ENCODE measurements at places on chromosomes 12 and 14. TPM values are rescaled to one million over a fixed set of nuclear protein-coding genes. Genes with fewer than 3 reads are reported as not detected.

Gene ANAPC5
- 174 TPM for total RNA-seq

Gene FAR2
- 8.5 TPM for total RNA-seq

Gene STAC3
- 0.27 TPM for total RNA-seq

Gene CCDC38
- not detected for total RNA-seq

DNA sequence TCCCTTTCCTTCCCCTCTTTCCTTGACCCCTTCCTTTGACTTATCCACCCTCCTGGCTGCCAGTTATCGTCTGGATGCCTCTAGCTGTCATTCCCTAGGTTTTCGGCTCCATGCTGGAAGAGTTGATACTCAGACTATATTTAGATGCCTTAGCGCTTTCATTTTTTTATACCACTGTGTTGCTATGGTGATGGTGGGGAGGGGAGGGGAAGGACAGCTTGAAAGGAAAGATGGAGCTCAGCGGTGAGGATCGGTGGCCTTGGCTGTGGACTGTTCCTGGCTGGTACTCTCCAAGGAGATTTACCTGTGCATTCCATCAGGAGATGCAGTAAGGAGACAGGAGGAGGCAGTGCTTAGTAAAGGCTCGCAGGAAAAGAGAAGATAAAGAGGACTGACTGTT, 108.7 kb downstream of the SLC8A3 start:
- no peaks in the 10 kb centered on the region for H3K4me1 ChIP-seq
- no peaks in the 10 kb centered on the region for H3K27me3 ChIP-seq
- no peaks in the 10 kb centered on the region for H3K36me3 ChIP-seq
- no peak overlapping the region for H3K27ac ChIP-seq
- no peak overlapping the region for H3K4me3 ChIP-seq
- no peak for DNase-seq

DNA sequence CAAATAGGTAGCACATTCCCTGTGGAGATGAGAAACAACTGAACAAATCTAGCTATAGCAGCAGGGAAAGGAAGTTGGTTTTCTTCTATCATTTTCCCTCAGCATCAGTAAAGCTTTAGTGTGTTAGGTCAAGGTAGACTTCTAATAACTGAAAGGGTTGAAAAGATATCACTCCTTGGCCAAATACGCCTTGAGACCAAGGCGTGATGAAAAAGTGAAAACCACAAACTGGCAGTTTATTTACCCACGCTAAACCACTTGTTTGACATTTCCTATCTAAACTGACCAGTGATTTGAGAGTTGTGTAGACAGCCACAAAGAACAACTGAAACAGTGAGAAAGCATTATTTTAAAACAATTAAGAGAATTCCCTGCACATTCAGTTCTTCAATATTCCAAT, 99.6 kb upstream of the SOX5 start:
- H3K4me3 ChIP-seq, result no peak overlapping the region
- H3K4me1 ChIP-seq, result peaks cover 32% of the 10 kb centered on the region
- H3K27me3 ChIP-seq, result no peaks in the 10 kb centered on the region
- no peak overlapping the region for H3K27ac ChIP-seq
- no peaks in the 10 kb centered on the region for H3K36me3 ChIP-seq

GRCh38 chr12:3747543-3747942, 5.4 kb downstream of the CRACR2A start:
- H3K27ac ChIP-seq, result no peak overlapping the region
- no peaks in the 10 kb centered on the region for H3K4me1 ChIP-seq
- H3K36me3 ChIP-seq, result no peaks in the 10 kb centered on the region
- H3K4me3 ChIP-seq, result no peak overlapping the region

DNA sequence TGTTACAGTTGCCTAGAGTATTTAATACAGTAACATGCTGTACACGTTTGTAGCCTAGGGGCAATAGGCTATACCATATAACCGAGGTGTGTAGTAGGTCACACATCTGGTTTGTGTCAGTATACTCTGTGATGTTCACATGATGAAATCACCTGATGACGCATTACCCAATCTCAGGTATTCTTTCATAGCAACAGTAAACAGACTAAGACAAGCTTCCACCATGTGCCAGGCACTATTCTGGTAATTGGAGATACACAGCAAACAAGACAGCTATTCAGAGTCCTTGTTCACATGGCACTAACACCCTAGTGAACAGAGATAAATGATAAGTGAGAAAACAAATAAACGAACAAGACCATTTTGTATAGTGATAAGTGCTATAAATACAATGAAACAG, 3.8 kb upstream of the PDE3A start:
- no peaks in the 10 kb centered on the region for H3K27me3 ChIP-seq
- no peaks in the 10 kb centered on the region for H3K36me3 ChIP-seq
- DNase-seq, result no peak
- peaks cover 4% of the 10 kb centered on the region for H3K4me1 ChIP-seq

DNA sequence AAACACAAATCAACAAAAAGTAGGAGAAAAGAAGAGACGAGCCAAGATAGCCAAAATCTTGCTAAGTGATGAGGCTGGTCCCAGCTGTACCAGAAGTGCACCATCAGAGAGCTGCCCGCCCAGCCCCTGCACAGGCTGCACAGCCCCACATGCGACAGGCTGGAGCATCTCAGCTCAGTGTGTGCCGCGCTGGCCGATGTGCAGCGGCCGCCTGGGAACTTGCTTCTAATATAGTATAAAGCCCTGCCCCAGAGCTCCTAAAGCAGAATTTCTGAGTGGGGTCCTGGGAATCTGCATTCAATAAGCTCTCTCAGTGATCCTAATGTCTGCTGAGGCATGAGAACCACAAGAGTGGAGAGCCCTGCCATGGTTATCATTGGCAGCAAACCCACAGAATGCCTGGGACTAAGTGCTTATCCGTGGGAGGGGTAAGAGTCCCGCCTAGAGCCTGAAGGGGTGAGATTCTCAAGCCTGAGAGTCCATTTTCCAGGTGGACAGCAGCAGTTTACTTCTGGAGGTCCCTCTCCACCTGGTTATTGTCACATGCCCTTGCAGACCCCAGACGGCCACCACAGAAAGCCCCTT, 171.6 kb downstream of the DPF3 start:
- H3K27ac ChIP-seq, result no peak overlapping the region
- no peaks in the 10 kb centered on the region for H3K36me3 ChIP-seq
- no peak for DNase-seq

GRCh38 chr12:124517260-124518050, 50.0 kb downstream of the NCOR2 start:
- peak overlapping the region; percentile 97 for H3K27ac ChIP-seq
- no peaks in the 10 kb centered on the region for H3K36me3 ChIP-seq
- peak; percentile 52 for DNase-seq
- peaks cover 49% of the 10 kb centered on the region for H3K4me1 ChIP-seq

- peak; percentile 19 for DNase-seq
- peaks cover 14% of the 10 kb centered on the region for H3K4me1 ChIP-seq
- no peaks in the 10 kb centered on the region for H3K27me3 ChIP-seq
- H3K36me3 ChIP-seq, result no peaks in the 10 kb centered on the region
- no peak overlapping the region for H3K27ac ChIP-seq
These were observed 74.0 kb upstream of the MDM1 start for GRCh38 chr12:68406134-68406576.

DNA sequence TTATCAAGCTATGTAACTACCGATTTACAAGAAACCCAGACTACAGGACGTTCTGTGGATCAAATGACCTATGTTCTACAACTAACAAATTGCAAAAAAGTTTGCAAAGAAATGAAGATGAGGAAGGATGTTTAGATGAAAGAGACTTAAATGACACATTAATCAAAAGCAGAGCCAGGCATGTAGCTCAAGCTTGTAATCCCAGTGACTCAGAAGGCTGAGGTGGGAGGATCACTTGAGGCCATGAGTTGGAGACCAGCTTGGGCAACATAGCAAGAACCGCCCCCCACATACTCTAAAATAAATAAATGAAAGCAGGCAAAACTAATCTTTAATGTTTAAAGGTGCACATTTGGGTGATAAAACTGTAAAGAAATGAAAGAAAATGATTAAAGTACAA, 331.9 kb downstream of the BTG1 start:
- H3K4me1 ChIP-seq, result no peaks in the 10 kb centered on the region
- no peak overlapping the region for H3K4me3 ChIP-seq
- H3K27ac ChIP-seq, result no peak overlapping the region
- H3K36me3 ChIP-seq, result no peaks in the 10 kb centered on the region

- H3K27ac ChIP-seq, result no peak overlapping the region
- no peaks in the 10 kb centered on the region for H3K27me3 ChIP-seq
- H3K4me1 ChIP-seq, result no peaks in the 10 kb centered on the region
- H3K4me3 ChIP-seq, result no peak overlapping the region
- DNase-seq, result no peak
These were observed 14.6 kb upstream of the EIF5 start for GRCh38 chr14:103319422-103319821.

- H3K27ac ChIP-seq, result no peak overlapping the region
- no peak overlapping the region for H3K4me3 ChIP-seq
- H3K27me3 ChIP-seq, result no peaks in the 10 kb centered on the region
- no peak for DNase-seq
- H3K4me1 ChIP-seq, result no peaks in the 10 kb centered on the region
These were observed 307.2 kb downstream of the ADGRD1 start for GRCh38 chr12:131260954-131261353.

- H3K4me3 ChIP-seq, result no peak overlapping the region
- no peaks in the 10 kb centered on the region for H3K36me3 ChIP-seq
- H3K4me1 ChIP-seq, result no peaks in the 10 kb centered on the region
- H3K27me3 ChIP-seq, result no peaks in the 10 kb centered on the region
These were observed 87.4 kb downstream of the OTOGL start for GRCh38 chr12:80186727-80187217.

- H3K4me1 ChIP-seq, result peaks cover 3% of the 10 kb centered on the region
- no peaks in the 10 kb centered on the region for H3K27me3 ChIP-seq
- H3K36me3 ChIP-seq, result no peaks in the 10 kb centered on the region
- DNase-seq, result no peak
- H3K4me3 ChIP-seq, result no peak overlapping the region
These were observed 42.4 kb downstream of the LRRC74A start for GRCh38 chr14:76868454-76869170.

GRCh38 chr14:105204206-105204930, 23.3 kb upstream of the NUDT14 start:
- H3K36me3 ChIP-seq, result no peaks in the 10 kb centered on the region
- H3K4me3 ChIP-seq, result no peak overlapping the region
- H3K4me1 ChIP-seq, result peaks cover 13% of the 10 kb centered on the region
- no peaks in the 10 kb centered on the region for H3K27me3 ChIP-seq
- no peak for DNase-seq

DNA sequence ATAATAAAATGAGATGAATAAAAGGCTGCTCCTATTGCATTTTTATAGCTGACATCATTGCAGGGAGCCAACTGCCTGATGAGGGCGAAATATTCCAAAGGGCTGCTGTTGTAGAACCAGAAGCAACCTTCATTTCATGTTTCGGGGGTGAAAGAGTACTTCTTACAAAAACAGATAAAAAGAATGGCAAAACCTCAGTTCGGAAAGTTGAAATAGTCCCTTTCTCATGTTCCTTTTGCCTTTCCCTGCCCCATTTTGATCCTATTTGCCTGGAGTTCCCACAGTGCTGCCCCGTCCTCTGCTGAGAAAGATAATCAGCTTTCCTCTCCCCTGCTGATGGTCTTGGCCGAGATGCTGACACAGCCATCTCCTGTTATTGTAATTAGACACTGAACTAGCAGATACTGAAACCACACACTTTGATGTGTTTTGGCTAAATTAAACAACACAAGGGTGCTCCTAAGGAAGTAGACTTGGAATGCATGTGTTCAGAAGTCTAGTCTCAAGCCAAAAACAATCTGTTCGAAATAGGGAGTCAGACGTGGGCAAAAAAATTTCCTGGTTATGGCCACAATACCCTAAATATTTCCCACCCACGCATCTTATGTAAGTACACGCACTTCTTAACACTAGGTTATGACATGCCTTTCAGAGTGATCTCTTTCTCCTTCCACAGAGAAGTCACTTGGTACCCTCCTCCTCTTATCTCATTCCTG, 117.2 kb downstream of the PPM1H start:
- no peaks in the 10 kb centered on the region for H3K27me3 ChIP-seq
- no peak overlapping the region for H3K27ac ChIP-seq
- peak overlapping the region; percentile 46 for H3K4me3 ChIP-seq
- H3K36me3 ChIP-seq, result no peaks in the 10 kb centered on the region
- DNase-seq, result no peak

DNA sequence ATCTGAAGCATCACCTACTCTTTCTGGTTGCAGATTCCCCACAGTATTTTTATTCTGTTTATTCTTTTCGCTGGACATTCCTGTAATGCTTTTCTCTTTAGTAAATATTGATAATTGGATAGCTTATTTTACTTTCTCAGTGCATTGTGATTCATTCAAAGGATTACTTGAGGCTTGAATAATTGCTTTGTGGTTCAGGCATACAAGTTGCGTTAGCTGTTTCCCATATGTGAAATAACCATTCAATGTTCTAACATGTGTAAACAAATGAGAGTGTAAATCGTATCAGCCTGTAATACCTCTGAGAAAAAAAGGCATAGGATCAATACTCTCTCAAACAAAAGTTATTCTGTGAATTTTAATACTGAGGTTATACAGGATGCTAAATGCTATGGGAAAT, 1004.2 kb upstream of the SEL1L start:
- H3K36me3 ChIP-seq, result no peaks in the 10 kb centered on the region
- no peak overlapping the region for H3K4me3 ChIP-seq
- no peaks in the 10 kb centered on the region for H3K27me3 ChIP-seq

- no peak overlapping the region for H3K27ac ChIP-seq
- H3K4me3 ChIP-seq, result no peak overlapping the region
- no peaks in the 10 kb centered on the region for H3K27me3 ChIP-seq
- H3K4me1 ChIP-seq, result no peaks in the 10 kb centered on the region
- DNase-seq, result no peak
These were observed 903.4 kb upstream of the FOXG1 start for GRCh38 chr14:27863166-27863565.

GRCh38 chr14:69398818-69399210, 322 bp downstream of the SLC39A9 start:
- H3K4me3 ChIP-seq, result peak overlapping the region; percentile 89
- H3K36me3 ChIP-seq, result peaks cover 16% of the 10 kb centered on the region
- peaks cover 54% of the 10 kb centered on the region for H3K4me1 ChIP-seq
- peak overlapping the region; percentile 79 for H3K27ac ChIP-seq

- no peaks in the 10 kb centered on the region for H3K27me3 ChIP-seq
- H3K4me3 ChIP-seq, result no peak overlapping the region
- H3K36me3 ChIP-seq, result no peaks in the 10 kb centered on the region
These were observed 15.3 kb upstream of the DGLUCY start for GRCh38 chr14:91098591-91098990.

GRCh38 chr12:92261071-92261470, 115.4 kb upstream of the BTG1 start:
- no peak overlapping the region for H3K4me3 ChIP-seq
- H3K36me3 ChIP-seq, result no peaks in the 10 kb centered on the region
- H3K4me1 ChIP-seq, result no peaks in the 10 kb centered on the region
- DNase-seq, result no peak
- no peak overlapping the region for H3K27ac ChIP-seq

DNA sequence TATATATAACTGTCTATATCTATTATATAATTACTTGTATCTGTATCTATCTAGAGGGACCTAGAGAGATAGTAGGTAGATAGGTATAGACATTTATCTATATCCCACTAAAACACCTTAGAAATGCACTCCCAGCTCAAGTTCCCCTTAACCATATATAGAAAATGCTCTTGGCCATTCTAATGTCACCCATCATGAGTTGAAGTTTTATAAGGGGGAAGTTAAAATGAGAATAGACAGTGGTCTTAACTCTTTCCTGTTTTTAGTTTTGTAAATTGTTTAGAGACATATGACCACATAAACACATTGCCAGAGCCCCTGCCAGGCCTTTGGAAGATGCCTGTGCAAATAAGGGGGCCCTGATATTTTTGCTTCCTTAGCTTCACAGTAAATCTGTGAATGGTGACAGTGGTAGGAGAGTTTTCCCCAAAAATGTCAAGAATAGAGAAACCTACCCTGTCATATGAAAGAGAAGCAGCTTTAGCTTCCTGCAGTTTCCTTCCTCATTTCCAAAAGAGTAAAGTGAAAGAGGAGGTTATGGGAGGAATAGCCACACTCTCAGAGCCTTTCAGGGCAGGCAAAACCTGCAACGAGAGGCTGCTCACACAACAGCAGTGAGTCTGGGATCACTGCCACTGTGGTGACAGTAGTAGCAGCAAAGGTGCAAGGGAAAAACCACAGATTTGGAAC, 45.5 kb downstream of the MGST1 start:
- no peaks in the 10 kb centered on the region for H3K36me3 ChIP-seq
- H3K27me3 ChIP-seq, result no peaks in the 10 kb centered on the region
- no peak overlapping the region for H3K4me3 ChIP-seq
- no peaks in the 10 kb centered on the region for H3K4me1 ChIP-seq
- no peak for DNase-seq

All from thoracic aorta (tissue), 2 donors.